Femur (tissue), 1 donor: ENCODE measurements at places on chromosomes 7 and 10.

DNA sequence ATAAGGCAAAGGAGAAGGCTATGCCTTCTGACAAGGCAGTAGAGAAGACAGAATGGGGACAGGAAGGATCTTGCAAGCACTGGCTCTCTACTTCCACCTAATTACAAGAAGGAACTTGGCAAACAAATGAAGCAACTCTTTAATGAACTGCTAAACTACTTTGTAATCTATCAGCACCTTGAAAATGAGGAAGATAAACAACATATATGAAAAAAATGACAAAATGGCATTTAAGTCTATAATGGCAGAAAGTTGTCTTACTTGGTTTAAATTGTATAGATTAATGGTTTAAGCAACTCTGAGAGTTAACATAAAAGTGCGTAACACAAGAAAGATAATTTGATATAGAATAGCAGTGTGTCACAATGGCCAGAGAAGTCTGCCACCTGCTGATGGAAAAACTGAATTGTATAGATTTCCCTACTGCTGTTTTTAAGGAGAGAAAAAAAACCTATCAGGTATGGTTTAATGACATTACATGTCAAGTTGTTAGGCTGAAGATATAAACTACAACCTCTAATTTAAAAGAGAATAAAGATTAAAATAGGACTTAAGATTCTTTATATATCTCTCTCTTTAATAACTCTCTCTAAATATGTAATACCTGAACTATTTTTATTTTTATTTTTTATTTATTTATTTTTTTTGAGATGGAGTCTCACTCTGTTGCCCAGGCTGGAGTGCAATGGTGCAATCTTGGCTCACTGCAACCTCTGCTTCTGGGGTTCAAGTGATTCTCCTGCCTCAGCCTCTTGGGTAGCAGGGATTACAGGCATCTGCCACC, 11.8 kb downstream of the NT5C3A start:
- no peak for DNase-seq

- no peak for DNase-seq
Observed at GRCh38 chr10:62514079-62514693, 140.0 kb downstream of the ZNF365 start.

GRCh38 chr7:50312250-50313162, 8.0 kb downstream of the IKZF1 start:
- no peak for DNase-seq

DNA sequence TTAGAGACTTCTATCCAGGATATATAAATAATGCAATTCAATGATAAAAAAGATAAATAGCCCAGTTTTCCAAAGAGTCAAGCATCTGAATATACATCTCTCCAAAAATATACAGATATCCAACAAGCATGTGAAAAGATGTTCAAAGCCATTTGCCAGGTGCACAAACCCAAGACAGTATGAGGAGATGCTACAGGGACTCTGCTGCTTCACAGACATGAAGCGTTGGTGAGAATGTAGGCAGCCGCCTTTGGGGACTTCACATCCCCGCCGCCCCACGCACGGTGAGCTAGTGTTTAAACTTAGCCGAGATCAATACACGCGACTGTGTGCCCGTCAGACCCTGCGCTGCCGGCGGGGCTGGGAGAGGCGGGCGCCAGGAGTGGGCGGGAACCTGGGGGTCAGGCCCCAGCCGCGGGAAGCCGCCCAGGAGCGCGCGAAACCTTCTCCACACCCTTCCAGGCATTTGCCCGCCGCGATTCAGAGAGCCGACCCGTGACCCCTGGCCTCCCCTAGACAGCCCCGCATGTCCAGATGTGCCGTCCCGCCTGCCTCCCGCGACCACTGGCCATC, 927 bp upstream of the ALOX5 start:
- no peak for DNase-seq

- DNase-seq, result no peak
Observed at GRCh38 chr10:125711110-125711750, 8.3 kb upstream of the EDRF1 start.

DNA sequence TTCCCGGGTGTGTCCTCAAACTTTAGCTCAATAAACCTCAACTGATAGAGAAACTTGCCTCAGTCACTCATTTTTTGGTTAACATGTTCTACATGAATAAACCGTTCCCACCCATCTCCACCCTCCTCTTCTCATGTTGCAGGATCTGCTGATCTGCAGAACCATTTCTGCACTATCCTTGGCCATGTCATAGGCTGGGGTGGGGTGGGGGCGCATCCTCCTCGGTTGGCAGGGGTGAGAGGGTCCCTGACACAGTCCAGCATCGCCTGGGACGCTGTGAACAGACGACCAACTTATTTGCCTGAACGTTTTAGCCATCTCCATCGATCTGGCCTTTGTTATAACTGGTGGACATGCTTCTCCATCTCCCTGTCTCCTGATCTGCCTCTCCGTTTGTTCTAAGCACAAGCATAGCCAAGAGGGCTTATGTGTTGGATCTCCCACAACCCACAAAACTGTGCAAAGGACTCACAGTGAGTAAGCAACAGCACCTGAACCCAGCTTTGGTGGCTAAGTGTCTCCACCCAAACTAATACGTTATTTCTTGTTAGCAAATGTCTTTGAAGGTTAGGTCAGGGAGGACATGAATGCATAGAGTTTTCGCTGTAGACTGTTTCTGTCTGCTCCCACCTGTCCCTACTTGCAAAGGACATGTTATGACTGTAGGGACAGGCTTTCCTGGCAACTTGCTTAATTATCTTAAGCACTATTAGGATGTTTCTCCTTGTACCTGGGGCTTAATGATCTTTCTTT, 51.7 kb downstream of the PRKCQ start:
- DNase-seq, result no peak

DNA sequence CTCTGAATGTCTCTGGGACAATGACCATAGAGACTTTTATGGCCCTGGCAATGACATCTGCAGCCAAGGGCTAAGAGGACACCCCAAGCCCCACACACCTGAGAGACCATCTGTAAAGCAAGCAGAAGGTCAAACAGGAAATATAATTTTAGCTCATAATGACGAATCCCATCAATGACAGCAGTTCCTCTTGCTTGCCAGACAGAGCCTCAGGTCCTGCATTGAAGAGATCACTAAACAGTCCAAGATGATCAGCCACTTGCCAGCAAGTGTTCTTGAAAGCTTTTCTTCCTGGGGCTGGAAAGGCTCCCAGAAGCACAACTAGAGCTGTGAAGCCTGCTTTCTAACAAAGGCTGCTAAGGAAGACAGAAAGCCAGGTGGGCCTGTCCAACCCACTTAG, 993.7 kb upstream of the AUTS2 start:
- DNase-seq, result peak; percentile 37

DNA sequence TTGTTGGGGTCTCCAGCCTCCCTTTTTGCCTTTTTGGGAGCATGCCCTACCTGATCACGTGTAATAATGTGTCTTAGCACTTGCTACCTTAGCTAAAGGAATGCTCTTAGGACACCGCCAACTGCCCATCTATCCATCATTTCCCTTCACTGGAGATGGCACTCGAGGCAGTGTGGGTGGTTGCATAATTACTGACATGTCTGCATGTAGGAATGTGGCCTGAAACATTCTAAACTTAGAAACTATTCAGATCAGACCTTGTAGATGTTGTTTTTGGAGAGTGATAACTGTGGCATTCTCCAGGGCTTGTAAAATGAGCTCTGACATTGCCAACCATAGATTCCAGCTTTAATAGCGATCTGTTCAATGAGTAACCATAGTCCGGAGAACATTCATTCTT, 365.8 kb downstream of the BBS9 start:
- DNase-seq, result peak; percentile 44

- no peak for DNase-seq
Observed at GRCh38 chr7:3289996-3290395, 11.1 kb upstream of the SDK1 start.

- DNase-seq, result no peak
Observed at GRCh38 chr7:75856536-75856935, 22.3 kb upstream of the RHBDD2 start.

GRCh38 chr7:29284696-29285443, 90.3 kb downstream of the CHN2 start:
- DNase-seq, result no peak
